ENCODE measurements at places on chromosomes 4 and X.

GRCh38 chr4:74423104-74423503, 21.8 kb upstream of the AREG start:
- no peak for DNase-seq

DNA sequence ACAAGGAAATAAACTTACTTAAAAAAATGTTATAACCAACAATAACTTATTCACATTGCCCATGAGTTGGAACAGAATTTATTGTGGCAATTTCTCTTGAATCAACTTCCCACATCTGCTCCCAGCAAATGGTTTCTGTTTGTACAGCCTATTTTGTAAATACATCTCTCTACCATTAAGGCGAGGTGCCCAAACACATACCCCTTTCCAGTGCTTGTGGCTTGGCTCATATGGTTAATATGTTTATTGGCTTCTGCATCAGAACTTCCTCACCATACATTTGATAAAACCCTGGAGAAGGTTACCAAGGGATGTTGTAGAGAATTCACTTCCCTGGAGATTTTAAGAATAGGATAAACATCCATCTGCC, 207.1 kb downstream of the SOWAHB start:
- no peak for DNase-seq

DNA sequence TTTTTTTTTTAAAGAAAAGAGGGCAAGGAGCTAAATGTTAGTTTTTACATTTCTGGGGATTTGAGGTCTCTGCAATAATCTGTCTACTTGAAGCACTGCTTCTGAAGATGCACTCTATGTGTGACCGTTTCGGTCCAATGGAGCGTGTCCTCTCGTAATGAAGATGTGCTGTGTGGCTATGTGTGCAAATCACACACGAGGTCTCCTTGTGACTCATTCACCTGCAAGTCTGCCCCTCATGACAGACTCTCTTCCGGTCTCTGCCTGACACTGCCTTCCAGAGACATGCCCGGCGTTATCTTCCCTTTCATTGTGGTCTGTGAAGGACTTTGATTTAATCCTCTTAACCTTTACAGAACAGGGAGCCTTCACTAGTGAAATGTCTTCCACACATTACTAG, 84.3 kb downstream of the TRAM1L1 start:
- DNase-seq = no peak

- DNase-seq = no peak
Observed at GRCh38 chr4:109947918-109948317, 35.2 kb downstream of the EGF start.

DNA sequence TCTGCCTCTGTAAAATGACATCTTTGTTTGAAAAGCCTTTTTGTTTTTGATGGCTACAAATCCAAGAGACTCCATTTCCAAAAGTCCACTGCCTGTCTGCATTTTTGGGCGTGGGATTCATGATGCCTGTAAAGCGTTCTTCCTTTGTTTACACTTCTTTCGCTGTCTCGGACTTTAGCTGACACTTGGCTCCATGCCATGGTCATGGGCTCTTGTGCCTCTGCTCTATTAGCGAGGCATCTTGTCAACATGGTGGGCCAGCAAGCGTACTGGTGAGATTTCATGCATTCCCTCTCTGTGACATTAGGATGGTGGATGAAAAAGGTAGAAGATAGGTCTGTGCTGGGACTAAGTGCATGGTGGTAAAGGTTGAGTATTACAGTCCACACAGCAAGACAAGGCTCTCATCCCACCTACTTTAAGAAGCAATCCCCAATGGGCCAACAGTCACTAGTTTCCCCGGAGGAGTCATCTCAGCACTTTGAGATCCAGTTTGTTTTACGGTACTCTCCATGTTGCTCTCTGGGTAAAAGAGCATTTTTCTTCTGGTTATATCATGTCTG, 298.2 kb upstream of the KLF3 start:
- no peak for DNase-seq

DNA sequence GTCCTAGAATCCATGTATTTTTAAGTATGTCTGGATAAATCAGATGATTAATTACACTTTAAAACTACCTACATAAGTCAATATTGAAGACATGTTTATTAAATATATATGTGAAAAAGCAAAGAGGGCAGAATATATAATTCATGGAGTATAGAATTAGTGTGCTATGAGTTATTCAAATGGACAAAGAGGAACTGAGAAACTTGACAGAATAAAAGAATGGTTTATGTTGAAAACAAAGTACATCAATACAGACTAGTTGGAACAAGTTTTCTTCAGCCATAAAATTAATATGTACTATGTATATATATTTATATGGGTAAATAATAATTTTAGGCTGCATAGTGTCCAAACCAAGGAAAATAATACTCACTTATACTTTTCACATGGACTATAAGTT, 173.5 kb downstream of the NPFFR2 start:
- no peak for DNase-seq

DNA sequence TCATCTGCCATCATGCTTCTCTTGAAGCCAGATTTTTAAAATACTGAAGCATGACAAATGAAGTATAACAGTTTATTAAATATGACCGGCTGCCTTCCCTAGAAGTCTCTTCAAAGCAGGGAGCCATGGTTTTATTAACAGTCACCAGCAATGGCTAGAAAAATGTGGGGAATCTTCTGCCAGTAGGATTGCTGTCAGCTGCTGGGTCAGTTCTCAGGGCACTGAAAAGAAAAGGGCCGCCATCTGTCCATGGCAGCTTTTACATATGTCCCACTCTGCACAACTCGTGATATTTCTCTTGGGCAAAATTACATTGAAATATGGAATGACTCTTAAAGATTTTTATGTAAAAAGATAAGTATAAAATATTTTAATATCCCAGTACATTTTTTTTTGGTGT, 2.8 kb downstream of the CCNG2 start:
- DNase-seq = peak; percentile 26

- DNase-seq = no peak
Observed at GRCh38 chrX:47097018-47097417, 18.8 kb downstream of the RGN start.

GRCh38 chrX:130654409-130654950, 248.5 kb downstream of the ENOX2 start:
- DNase-seq = no peak

- DNase-seq = no peak
Observed at GRCh38 chr4:33696586-33696985, 2547.7 kb downstream of the ARAP2 start.

DNA sequence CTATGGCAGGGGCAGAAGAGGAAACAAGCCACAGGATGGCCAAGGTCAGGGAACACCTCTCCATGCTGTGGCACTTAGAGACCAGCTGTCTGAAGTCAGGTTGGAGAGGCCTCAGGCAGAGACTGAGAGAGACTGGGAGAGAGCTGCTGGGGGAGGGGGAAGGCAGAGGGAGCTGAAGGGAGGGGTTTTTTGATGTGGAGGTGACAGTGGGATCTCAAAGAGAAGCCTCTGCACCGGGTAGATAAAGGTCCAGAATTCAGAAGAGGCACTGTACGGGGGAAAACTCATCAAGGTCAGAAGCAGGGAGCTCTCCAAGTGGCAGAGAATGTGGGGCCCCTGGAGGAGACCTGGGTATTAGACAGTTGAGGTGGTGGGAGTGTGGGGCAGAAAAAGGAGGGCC, 41.6 kb upstream of the HMGB3 start:
- DNase-seq = no peak

- no peak for DNase-seq
Observed at GRCh38 chr4:13151194-13151593, 332.9 kb downstream of the RAB28 start.

- no peak for DNase-seq
Observed at GRCh38 chrX:2559124-2559523, 58.3 kb upstream of the DHRSX start.

DNA sequence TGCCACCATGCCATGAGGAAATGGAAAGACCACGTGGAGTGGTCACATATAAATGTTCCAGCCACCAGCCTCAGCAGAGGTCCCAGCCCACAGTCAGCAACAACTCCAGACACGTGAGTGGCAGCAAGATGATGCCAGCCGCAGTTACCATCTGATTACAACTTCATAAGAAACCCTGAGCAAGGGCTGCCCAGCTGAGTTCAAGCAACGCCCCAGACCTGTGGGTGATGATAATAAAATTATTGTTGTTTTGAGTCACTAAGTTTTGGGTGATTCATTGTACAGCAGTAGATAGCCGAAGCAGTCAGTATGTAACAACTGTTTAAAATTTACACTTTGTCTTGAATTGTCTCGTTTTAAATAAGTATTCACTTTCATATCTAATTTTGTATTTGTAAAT, 5.8 kb upstream of the CCNG2 start:
- DNase-seq = no peak

GRCh38 chr4:95898226-95898625, 58.3 kb downstream of the PDHA2 start:
- no peak for DNase-seq

DNA sequence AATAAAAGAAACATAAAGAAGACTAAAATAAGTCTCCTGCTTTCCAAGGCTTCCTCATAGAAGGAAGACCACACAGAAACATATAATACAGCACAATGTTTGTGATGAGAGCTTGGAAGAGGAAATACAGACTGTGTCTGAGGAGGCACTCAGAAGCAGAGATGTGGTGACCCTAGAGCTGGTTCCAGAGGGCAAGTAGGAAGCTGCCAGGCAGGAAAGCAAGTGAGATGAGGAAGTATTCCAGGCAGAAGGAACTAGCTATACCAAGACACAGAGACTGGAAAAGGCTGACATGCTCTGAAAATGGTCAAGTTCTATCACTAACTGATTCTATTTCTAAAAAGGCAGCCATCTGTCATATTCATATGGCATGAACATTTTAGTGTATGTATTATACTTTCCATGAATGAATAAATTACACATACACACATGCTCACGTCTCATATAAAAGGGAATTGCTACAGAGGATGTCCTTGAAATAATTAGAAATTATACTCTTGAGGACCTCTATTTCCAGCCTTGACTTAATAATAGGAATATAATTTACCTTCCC, 16.6 kb upstream of the HSFX2 start:
- DNase-seq = no peak

DNA sequence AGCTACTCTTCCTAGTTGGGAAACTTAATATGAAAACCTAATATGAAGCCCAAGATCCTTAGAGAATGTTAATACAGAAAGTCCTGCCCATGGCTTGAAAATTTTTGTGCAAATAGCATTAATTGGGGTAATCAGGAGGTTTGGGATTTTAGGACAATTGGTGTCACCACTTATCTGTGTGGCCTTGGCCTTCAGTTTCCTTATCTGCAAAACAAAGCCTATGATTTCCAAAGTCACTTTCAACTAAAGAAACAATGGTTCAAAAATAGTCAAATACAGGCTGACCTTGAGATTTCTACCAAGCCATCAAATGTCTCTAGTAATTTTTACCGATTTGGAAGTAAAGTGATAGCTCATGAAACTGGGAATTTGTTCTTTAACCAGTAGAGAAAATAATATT, 40.2 kb upstream of the FAM9C start:
- DNase-seq = no peak

- DNase-seq = no peak
Observed at GRCh38 chr4:187780070-187780469, 215.5 kb upstream of the ZFP42 start.

DNA sequence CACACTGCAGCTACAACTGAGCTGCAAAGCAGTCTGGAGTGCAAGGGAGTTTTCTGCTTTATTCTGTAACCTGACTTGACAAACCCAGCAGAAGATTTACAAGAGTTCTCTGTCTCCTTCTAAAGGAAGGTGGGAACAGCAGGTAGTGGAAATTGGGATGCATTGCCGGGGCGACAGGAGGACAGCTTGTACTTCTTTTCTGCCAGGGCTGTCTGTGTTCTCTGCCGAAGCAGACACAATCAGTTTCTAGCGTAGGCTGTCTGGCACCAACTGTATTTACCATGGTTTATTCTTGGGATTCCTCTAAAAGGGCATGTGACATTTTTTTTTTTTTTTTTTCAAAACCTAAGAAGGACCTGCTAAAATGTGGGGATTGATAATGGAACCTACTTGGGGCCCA, 190.8 kb upstream of the GK2 start:
- no peak for DNase-seq

DNA sequence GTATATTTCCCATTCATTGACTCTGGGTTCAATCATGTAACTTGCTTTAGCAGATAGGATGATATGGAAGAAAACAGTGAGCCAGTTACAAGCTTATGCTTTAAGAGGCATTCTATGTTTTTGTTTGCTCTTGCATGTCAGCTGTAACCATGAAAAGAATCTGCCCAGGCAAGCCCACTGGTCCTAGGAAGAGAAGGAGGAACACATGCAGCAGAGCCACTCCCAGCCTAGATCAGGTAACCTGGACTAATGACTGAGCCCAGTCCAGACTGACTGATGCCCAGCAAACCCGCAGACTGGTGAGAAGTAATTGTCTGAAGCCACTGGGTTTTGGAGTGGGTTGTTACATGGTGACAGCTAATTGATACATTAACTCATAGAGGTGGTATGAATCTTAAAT, 167.9 kb downstream of the COL4A6 start:
- no peak for DNase-seq

DNA sequence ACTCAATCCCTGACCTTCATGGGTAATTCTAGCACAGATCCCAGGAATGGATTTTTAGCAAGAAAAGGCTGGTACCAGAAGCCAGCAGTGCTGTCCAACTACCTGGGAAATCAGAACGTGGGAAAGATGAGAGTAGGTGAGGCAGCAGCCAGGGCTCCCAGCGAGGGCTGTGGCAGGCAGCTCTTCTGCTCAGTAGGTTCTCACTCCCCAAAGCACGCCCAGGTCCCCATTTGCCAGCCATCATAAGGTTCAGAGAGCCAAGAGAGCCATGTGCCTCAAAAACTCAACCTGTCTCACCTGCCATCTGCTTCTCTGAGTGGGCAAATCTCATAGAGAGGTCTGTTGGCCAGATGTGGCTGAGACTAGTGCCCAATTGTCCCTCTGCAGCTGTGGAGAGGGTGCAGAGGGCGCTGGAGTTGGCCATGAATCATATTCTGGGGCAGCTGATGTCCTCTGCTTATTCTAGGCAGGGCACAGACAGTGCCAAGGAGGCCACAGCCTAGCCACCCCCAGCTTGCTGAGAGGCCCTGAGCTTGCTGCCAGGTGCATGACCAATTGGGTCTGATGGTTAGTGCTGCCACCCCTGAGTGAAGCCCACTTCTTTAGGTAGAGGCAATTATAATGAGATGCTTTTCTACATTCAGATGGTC, 81.7 kb upstream of the GATB start:
- no peak for DNase-seq

DNA sequence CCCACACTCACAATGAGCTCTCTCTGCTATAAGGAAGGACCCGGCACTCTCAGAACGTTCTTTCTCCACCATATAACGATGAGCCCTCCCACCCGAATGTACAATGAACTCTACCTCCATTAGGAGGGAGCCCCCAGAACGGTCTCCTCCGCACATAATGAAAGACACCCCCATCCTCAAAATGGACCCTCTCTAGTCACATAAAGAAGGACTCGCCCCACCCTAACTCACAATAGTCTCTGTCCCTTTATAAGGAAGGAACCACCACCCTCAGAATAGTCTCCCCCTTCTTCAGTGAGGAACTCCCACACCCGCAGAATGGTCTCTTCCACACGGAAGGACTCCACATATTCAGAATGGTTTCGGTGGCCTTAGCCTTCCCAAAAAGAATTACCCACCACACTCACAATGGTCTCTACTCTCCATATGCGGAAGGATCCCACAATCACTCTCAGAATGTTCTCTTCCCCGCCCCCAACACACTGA, 477 bp downstream of the SLC35A2 start:
- DNase-seq = no peak

GRCh38 chr4:156803056-156803455, 168.5 kb downstream of the PDGFC start:
- DNase-seq = no peak

GRCh38 chr4:119244832-119245231, 32.3 kb downstream of the USP53 start:
- DNase-seq = no peak

- DNase-seq = no peak
Observed at GRCh38 chrX:38831949-38832348, 30.7 kb downstream of the MID1IP1 start.

GRCh38 chr4:16011173-16011572, 48.2 kb upstream of the FGFBP2 start:
- no peak for DNase-seq

Data from NCI-H446 (cell line).